ENCODE measurements at places on chromosomes 4 and X. TPM values are rescaled to one million over a fixed set of nuclear protein-coding genes. Genes with fewer than 3 reads are reported as not detected.
A peak's percentile ranks its signal among the peaks of the same experiment; 100 is the strongest.

DNA sequence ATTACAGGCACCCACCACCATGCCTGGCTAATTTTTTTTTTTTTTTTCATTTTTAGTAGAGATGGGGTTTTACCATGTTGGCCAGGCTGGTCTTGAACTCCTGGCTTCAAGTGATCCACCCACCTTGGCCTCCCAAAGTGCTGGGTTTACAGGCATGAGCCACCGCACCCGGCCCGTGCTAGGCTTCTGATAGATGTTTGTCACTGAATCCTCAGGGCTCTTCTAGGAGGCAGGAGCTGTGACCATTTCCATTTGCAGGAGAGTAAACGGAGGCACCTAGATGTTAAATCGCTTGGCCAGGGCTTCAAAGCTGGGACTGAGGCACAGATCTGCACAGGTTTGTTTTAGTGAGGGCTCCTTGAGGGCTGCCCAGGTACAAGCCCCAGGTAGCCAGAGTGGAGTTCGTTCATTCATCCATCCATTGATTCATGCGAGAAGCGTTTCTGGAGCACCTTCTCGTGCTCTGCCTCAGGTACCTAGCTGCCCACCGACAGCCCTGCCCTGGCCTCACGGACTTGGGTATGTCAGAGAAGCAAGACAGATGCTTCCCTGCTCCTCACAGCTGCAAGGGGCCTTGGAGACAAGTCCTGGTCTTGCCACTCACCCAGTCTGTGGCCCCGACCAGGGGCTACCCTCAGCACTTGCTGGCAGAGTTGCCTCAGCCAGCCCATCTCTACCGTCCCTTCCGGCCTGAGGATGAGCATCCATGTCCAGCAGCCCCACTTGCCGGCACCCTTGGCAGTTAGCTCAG lies 106.4 kb downstream of the PSAPL1 start:
- H3K36me3 ChIP-seq, result no peaks in the 10 kb centered on the region
- H3K4me1 ChIP-seq, result peaks cover 18% of the 10 kb centered on the region
- no peak overlapping the region for H3K4me3 ChIP-seq

The NAP1L3 gene
- total RNA-seq, result 16.9 TPM

DNA sequence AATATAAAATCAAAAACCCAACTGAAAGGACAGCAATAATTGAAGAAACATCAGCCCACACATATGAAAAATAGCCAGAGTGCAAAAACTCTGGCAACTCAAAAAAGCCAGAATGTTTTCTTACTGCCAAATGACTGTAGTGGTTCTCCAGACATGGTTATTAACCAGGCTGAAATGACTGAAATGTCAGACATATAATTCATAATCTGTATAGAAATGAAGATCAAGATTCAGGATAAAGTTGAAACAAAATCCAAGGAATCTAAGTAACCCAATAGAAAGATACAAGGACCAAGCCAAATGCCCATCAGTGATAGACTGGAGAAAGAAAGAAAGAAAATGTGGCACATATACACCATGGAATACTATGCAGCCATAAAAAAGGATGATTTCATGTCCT lies 553.3 kb upstream of the KLHL4 start:
- no peaks in the 10 kb centered on the region for H3K36me3 ChIP-seq
- H3K4me1 ChIP-seq, result no peaks in the 10 kb centered on the region
- H3K27me3 ChIP-seq, result no peaks in the 10 kb centered on the region
- no peak for DNase-seq
- H3K4me3 ChIP-seq, result no peak overlapping the region
- H3K27ac ChIP-seq, result no peak overlapping the region

DNA sequence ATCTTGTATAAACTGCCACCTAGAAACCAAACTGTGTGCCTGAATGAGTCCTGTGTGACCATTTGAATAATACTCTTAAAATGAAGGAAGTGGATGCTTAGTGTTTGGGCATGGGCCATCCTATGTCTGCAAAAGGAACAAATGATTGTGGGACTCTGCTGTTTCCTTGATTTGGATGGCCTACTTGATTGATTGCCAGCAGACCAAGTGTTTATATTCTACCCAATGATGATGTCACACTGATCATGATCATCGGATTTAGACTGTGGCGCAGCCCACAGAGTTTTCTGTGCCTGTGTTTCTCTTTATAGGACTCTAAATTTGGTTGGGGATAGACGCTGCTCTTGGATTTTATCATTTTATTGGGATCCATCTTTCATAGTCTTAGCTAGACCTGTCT lies 4.4 kb downstream of the SEPTIN11 start:
- peak overlapping the region; percentile 77 for H3K4me3 ChIP-seq
- H3K4me1 ChIP-seq, result peaks cover 57% of the 10 kb centered on the region
- H3K27me3 ChIP-seq, result peaks cover 11% of the 10 kb centered on the region

Measured in glutamatergic neuron (in vitro differentiated cells).